Stimulated activated CD4-positive, alpha-beta T cell treated with anti-CD3 and anti-CD28 coated beads, Interleukin-12 subunit alpha, Interleukin-12 subunit beta, amount 100 ng/mL, for 48 hours (primary cell): ENCODE measurements at places on chromosomes 6 and 20.

- no peak for DNase-seq
Observed at GRCh38 chr20:21147593-21147992, 21.7 kb downstream of the KIZ start.

GRCh38 chr6:167501831-167502385 lies 177.0 kb downstream of the TTLL2 start:
- DNase-seq = no peak

DNA sequence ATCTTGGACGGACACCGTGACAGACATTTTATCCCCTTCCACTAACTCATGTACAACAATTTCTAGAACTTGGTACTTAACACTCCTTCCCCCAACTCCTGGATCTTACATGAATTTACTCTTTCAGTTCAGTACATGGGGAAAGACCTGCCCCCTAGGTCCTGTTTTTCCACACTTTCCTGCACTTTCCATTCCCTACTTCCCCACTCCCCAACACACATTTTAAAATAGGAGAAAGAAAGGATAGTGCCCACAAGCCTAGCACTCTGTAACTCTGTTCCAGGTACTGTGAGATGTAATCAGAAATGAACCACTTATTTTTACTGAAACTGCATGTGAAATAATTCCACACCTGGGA lies 1.3 kb downstream of the ADGRG6 start:
- DNase-seq = no peak

DNA sequence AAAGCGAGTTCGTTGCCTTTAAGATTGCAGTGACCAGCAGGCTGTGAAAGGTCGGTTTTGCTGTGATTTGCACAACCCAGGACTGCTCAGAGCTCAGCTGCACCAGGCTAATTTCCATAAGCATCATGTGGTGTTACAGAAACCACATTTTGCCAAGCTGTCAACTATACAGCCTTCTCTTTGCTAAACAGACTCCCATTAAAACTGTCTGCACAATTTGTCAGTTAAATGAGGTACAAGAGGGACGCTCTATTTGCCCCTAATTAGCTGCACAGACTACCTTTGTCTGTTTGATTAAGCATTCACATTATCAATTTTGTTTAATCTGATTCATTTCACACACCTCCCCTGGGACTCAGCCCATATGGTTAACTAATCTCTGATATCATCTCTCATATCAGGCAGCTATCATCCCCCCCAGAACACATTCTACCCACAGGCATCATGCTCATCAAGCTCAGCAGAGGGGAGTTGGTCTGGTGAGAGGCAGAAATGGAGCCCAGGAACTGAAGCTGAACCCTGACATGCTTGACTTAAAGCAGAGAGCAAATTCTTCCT lies 62.1 kb downstream of the OLIG3 start:
- no peak for DNase-seq

GRCh38 chr6:103680116-103680515 lies 1179.6 kb downstream of the HACE1 start:
- DNase-seq = no peak

DNA sequence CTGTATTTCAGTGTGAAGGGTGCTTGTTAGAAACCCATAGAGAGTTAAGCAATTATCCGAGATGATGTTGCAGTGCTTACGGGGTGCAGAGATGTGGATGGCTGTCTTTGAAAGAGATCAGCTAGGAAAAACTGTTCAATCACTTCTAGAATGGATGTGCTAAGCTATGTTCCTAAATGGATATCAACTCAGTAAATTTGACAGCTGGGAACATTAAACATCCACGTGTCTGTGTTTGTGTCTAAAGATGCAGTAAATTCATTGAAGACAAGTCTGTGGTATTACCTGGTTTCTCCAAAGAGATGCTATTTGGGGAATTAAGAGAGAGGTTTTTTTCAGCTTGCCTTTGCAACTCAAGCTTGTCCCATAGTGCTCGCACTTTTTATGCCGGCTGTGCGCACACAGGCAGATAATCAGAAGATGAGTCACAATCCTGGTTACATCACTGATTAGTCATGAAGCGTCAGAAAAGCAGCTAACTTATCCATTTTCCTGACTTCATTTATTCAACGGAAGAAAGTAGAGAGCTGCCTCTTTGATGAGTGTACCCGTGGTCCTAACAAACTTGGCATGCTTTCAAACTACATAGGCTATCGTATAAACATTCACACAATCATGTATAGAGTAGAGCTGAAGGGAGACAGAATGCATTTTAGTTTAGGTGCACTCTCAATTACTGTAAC lies 691.7 kb upstream of the SLC35B3 start:
- DNase-seq = no peak

- DNase-seq = no peak
Observed at GRCh38 chr6:40585223-40585622, 1.9 kb downstream of the LRFN2 start.

GRCh38 chr6:41706876-41707564 lies 28.4 kb downstream of the TFEB start:
- DNase-seq = no peak

DNA sequence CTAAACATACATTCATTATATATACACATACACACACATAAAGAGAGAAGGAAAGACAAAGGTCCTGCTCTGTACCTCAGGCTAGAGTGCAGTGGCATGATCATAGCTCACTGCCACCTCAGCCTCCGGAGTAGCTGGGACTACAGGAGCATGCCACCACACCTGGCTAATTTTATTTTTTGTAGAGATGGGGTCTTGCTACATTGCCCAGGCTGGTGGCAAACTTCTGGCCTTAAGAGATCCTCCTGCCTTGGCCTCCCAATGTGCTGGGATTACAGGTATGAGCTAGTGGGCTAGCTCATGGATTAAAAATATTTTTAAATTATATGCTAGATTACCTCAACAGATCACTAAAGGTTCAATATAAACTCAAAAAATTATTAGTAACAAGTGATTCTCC lies 30.3 kb downstream of the NUDT3 start:
- DNase-seq = no peak

- DNase-seq = no peak
Observed at GRCh38 chr6:8707956-8708772, 272.8 kb upstream of the SLC35B3 start.

- no peak for DNase-seq
Observed at GRCh38 chr6:12081771-12082170, 69.7 kb downstream of the HIVEP1 start.

GRCh38 chr6:31446481-31446880 lies 43.1 kb downstream of the MICA start:
- DNase-seq = no peak

GRCh38 chr6:136059308-136059707 lies 190.8 kb downstream of the MTFR2 start:
- no peak for DNase-seq

GRCh38 chr20:24634855-24635254 lies 165.4 kb downstream of the SYNDIG1 start:
- DNase-seq = no peak

- no peak for DNase-seq
Observed at GRCh38 chr6:71724456-71725125, 161.8 kb upstream of the RIMS1 start.

GRCh38 chr6:75103431-75103830 lies 102.4 kb downstream of the COL12A1 start:
- no peak for DNase-seq

DNA sequence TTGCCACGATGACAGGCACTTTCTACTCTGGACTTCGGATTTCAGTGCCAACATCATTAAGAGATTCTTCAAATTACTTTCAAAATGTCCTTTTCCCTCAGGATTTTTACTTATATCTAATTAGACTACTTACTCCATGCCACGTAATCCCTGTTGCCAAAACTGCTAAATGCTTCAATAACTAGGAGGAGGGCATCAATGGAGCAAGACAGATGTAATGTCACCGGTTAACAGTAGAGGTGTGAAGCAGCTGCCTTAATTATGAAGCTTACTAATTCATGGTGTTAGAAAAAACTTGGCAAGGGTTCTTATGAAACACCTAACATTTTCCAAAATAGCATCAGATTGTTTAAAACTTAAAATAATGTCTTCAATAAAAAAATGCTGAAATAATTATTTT lies 111.2 kb upstream of the SIM1 start:
- DNase-seq = no peak

GRCh38 chr6:73314577-73315492 lies 39.2 kb downstream of the DPPA5 start:
- no peak for DNase-seq

- no peak for DNase-seq
Observed at GRCh38 chr6:18684343-18684742, 297.2 kb downstream of the RNF144B start.

DNA sequence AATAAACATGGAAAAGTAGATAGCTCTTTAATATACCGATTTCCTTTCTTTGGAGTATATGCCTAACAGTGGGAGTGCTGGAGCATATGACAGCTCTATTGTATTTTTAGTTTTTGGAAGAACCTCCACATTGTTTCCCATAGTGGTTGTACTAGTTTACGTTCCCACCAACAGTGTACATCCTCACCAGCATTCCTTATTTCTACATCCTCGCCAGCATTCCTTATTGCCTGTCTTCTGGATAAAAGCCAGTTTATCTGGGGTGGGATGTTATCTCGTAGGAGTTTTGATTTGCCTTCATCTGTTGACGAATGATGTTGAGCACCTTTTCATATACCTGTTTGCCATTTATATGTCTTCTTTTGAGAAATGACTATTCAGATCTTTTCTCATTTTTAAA lies 2.6 kb downstream of the MICA start:
- DNase-seq = no peak

GRCh38 chr6:168124158-168124557 lies 45.1 kb upstream of the FRMD1 start:
- no peak for DNase-seq

- DNase-seq = no peak
Observed at GRCh38 chr6:133877116-133877515, 11.8 kb upstream of the TCF21 start.

DNA sequence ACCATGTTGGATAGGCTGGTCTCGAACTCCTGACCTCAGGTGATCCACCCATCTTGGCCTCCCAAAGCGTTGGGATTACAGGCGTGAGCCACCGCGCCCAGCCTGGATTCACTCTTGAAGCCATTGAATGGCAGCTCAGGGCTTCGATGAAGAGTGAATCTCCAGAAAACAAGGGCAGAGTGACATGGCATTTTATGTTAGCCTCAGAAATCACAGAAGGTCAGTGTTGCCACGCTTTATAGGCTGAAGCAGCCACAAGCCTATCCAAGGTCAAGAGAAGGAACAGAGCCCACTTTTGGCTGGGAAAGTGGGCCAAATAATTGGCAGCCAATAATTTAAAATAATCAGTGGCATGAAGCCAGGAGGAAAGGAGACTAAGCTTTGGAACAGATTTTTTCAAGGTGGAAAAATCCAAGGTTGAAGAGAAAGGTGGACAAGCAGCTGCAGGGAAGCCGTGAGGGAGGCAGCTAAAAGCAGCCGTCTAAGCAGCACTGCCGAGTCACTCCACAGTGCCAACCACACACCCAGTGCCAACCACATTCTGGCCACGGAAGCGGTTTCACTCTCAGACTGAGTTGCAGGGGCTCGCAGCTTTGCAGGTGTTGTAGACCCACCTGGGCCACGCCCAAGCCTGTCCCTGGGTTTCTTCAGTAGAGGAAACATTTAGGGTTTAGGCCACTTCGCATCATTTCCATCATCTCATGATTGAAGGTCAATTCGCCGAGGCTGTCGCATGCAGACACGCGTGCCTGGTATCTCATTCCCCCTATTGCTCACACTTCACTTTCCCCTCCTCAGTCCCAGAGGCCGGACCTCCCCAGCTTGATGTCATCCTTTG lies 17.4 kb upstream of the AVP start:
- peak; percentile 43 for DNase-seq

GRCh38 chr6:444653-445275 lies 53.2 kb downstream of the IRF4 start:
- DNase-seq = no peak

DNA sequence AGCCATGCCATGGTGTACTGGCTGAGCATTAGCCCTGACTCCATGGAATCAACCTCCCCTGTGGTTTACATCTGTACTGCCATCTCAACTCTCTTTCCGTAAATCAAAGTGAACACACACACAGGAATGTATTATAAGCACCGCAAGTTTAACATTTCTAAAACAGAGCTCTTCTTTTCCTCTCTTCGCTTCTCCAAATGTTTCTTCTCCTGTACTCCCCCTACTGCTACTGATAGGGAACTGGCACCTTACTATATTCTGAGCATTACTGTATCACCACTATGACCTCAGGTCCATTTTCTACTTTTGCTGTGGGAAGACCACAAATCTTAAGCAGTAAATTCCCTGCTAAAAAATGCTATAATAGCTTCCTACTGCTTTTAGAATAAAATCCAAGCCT lies 101.2 kb downstream of the NUS1 start:
- no peak for DNase-seq

- DNase-seq = no peak
Observed at GRCh38 chr6:80976336-80976735, 776.1 kb downstream of the TENT5A start.

GRCh38 chr6:143937668-143937970 lies 70.4 kb downstream of the PLAGL1 start:
- no peak for DNase-seq

DNA sequence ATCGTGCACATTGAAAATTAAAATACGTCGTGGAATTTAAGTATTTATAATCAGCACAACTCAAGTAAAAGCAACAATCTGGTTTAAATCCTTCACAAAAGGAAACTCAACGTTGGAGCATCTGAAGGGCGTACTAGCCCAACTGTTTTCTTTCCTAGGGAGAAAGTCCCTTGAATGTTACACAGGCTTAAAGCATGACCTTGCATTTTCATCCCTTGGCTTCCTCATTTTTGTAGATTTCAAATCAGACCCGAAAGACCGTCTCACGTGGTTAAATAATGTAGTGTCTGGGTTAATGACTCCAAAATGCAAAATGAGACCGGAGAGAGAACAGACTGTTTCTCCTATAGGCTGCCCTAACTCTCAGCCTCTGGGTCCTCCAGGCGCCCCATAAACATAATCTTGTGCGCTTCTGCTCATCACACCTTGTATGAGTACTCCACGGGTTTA lies 249.2 kb upstream of the RREB1 start:
- DNase-seq = no peak

- DNase-seq = no peak
Observed at GRCh38 chr6:158529629-158530028, 30.3 kb upstream of the TMEM181 start.

- DNase-seq = no peak
Observed at GRCh38 chr6:139355777-139356445, 18.5 kb downstream of the CITED2 start.
